ENCODE measurements at places on chromosomes 6 and 20.

DNA sequence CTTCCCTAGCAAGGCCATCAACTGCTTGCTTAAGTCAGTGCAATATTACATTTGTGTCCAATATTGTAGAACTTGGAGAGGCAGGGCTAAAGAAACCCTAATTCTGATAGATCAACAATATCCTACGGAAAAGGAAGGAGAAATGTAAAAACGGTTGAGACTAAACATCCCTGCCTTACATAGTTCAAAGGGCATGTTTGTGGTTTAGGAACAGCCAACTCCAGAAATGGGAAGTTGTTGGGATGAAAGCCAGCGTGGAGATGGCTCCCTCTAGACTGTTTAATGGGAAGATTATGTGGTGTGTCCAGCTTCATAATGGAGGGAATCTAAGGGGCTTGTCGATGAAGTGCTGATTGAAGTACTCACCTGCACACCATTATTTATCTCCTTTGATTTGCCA is 145.3 kb upstream of the TENT5A start:
- DNase-seq: no peak

- no peak for DNase-seq
Observed at GRCh38 chr20:58420798-58421496, 31.9 kb downstream of the VAPB start.

- DNase-seq: no peak
Observed at GRCh38 chr20:10109641-10110040, 74.9 kb downstream of the ANKEF1 start.

DNA sequence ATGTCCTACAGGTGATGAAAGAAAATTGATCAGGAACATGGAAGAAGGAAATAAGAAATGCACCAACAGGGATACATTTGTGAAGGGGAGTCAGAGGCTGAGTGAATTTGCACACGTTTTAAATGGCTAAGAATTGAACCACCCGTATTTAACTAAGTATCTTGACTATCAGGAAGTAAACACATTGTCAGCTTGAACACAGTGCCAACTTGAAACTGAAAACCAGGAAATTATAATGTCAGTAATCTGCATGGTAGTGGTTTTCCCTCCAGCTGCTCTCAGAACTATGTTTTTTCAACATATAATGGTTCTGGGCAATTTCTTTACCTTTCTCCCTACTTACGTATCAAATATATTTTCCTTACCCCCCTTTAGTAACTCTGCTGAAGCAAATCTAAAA is 366.5 kb upstream of the POU3F2 start:
- no peak for DNase-seq

DNA sequence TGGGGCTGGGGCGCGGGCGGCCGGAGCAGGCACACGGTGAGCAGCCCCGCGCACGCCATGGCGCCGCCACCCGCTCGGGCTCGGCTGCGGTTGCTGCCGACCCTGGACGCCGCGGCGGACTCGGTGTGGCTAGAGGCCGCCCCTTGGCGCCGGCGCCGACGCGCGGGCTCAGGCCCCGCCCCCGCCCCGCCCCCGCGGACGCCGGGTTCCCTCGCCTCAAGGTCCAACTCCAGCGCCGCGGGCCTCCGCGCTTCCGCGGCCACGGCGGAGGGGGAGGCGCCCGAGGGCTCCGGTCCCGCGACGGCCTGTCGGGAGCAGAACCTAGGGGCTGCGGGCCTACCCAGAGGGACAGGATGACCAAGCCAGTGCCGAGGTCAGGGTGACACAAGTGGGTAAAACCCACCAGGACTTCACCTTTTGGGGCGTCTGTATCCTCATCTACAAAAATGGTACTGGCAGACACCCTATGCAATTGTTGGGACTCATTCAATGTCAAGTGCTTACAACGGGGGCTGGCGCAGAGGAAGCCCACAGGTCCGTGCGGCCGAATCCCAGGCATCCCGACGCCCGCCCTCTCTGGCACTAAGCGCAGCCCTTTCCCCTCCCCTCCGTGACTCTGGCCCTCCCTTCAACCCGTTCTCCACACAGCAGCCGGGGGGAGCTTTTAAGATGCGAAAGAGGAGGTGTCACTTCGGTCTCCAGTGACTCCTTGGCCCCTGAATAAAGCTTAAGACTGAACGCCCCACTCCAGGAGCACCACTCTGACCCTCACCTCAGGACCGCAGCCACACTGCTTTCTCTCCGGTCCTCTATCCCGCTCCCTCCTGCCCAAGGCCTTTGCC is at the start of gene NECAB3:
NECAB3 (minus strand) TSS at position 135 of the 842 bp plus-strand sequence; CDS start at position 59, 76 bp downstream.
- DNase-seq: no peak

GRCh38 chr6:146359131-146359530 is 184.5 kb upstream of the RAB32 start:
- no peak for DNase-seq

DNA sequence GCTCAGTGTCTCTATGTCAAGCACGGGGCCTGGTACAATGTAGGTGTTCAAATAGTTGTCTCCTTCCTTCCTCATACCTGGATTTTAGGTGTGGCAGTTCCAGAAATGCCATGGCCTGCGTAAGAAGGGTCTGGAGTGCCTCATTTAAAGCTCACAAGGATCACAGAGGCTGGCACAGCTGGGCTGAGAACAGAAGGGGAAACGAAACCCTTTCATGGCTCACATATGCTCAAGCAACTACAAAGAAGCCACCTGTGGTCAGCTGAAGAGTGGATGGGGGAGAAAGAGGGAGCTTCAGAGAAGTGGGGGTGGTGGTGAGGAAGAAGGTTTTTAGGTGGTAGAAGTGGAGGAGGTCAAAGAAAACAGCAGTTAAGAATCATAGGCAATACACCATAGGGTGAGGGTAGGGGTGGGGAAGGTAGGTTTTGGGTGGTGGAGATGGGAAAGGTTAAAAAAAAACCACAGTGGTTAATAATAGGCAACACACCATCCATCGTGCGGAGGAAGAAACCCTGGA is 17.0 kb upstream of the TOP1 start:
- no peak for DNase-seq

DNA sequence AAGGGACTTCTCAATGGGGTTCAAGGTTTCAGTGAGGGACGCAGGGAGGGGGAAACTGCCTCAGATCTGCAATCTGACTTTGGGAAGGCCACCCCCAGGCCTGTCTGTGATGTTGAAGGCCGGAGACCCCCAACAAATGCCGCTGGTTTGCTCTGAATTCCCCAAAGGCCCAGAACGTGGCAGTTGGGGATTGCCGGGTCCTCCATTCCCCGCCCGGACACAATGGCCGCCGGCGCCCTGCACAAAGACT is 326 bp upstream of the BCL2L1 start:
- DNase-seq: no peak

GRCh38 chr6:119978274-119978889 is 628.8 kb upstream of the MAN1A1 start:
- DNase-seq: no peak

DNA sequence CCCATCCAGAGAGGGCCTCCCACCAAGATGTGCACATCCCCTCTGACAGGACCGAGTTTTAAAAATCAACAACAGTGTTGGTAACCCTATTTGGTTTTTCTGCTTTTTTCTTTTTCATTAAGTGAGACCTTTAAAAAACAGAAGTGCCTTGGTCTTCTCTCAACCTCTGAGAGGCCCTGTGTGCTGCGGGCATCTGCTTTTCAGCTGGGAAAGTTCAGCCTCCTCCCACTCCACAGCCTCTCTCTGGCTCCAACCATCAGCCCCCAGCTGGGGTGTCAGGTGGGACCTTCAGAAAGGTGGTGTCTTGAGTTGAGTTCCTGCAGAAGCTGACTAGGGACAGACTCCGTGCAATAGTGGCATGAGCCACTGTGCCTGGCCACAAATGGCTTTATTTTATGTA is 64.6 kb upstream of the ZMYND8 start:
- DNase-seq: no peak

DNA sequence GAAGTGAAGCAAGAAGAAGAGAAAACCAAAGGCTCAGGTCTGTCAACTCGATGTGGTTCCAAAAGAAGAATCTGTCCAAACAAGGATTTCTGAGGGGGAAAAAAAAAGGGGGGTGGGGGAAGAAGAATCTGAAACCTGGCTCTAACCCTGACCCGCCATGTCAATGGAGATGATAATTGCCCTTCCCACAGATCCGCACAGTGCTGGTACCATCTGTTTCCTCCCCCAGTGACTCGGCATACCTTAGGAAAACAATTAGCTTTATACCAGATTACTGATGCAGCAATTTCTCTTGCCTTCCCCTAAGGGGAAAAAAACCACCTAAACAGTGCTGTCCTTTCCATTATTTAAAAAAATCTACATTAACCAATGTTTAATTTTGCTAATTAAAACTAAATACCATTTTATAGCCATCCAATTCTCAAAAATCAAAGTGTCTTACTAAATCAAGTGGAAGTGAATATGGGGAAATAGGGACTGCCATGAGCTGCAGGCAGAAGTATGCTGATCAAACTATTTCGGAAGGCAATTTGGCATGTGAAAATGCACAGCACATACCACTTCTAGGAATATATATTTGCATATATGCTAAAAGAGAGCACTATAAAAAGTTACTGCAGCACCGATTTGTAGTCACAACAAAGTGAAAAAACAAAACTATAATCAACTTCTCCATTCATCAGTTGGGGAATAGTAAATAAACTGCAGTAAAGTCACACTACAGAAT is 46.8 kb downstream of the MAP7 start:
- DNase-seq: no peak

- no peak for DNase-seq
Observed at GRCh38 chr6:16752206-16752866, 8.9 kb downstream of the ATXN1 start.

GRCh38 chr6:115733426-115733825 is 327.3 kb downstream of the FRK start:
- DNase-seq: no peak

DNA sequence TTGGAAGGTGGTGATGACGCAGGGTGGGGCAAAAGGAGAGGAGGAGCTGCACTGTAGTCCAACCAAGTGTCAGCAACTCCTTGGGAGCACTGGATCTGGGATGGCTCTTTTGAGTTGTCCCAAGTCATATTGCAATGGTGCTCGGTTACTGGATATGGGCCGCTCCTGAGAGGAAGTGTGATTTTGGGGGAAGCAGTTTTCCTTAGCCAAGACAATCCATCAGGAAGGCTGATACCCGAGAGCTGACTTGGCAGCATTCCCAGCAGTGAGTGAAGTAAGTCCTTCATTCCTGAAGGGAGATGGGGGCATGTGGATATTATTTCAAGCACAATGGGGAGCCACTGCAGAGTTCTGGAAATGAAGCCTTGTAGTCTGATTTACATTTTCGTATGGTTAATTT is 354.1 kb downstream of the RFPL4B start:
- no peak for DNase-seq
